ENCODE measurements at places on chromosomes 11 and 22.

DNA sequence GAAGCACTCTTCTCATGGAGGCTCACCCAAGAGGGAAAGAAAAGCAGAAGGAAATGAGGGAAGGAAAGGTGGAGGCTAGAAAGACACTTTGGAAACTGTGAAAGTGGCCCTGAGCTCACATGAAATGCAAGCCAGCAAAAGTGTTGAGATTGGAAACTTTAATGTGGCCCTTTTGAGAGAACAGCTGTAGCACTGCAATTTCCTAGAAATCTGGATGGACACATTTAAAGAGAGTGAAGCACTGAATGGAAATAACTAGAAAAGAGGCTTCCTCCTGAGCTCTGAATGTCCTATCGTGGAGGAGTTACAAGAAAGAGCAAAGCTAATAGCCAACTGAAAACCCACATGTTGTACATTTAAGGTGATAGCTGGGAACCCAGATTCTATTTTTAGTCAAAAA, 56.0 kb downstream of the LIF start:
- no peak for DNase-seq

GRCh38 chr11:126129727-126130671, 67.3 kb upstream of the CDON start:
- DNase-seq, result peak; percentile 86

DNA sequence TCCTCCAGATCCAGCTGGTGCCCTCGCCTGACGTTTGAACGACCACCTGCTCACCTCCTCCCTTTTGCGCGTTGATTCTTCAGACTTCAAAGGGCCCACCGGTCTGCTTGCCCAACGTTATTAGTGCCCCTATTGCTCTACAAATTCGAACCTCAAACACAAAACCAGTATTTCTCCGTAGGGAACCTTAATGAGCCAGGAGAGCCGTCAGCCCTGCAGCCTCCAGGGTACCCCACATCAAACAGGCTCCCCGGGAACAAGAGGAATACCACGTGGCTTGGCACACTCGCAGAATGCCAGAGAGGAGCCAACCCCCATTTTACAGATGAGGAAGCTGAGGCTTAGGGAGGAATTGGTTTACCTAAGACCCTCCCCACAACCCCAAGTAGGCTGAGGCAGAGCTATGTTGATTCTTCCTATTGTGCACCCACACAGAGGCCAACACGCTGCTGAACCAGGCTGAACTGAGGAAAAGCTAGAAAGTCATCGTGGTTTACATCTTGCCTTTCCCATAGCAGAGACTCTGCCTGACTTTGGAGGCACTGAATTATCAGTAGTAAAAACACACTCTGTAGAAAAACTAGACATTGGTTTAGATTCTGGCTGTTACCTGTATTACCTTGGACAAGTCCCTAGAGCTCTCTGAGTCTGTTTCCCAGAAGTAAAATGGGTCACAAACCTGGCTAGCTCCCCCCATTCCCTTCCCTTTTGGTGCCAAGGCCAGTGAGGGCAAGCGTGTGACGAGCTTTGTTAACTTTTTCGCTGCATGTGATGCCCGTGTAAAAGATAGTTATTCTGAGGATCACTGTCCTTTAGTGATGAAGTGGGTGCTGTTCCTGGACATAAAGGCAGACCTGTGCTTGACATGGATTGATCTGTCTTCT, 764 bp downstream of the TKFC start:
- DNase-seq, result no peak

- no peak for DNase-seq
Observed at GRCh38 chr22:46289244-46289891, 7.3 kb upstream of the GTSE1 start.

GRCh38 chr11:32706985-32707741, 87.3 kb downstream of the CCDC73 start:
- DNase-seq, result peak; percentile 75

GRCh38 chr22:47050401-47051051, 288.1 kb downstream of the TBC1D22A start:
- DNase-seq, result no peak

- DNase-seq, result no peak
Observed at GRCh38 chr11:64746486-64746885, 2.5 kb upstream of the RASGRP2 start.

DNA sequence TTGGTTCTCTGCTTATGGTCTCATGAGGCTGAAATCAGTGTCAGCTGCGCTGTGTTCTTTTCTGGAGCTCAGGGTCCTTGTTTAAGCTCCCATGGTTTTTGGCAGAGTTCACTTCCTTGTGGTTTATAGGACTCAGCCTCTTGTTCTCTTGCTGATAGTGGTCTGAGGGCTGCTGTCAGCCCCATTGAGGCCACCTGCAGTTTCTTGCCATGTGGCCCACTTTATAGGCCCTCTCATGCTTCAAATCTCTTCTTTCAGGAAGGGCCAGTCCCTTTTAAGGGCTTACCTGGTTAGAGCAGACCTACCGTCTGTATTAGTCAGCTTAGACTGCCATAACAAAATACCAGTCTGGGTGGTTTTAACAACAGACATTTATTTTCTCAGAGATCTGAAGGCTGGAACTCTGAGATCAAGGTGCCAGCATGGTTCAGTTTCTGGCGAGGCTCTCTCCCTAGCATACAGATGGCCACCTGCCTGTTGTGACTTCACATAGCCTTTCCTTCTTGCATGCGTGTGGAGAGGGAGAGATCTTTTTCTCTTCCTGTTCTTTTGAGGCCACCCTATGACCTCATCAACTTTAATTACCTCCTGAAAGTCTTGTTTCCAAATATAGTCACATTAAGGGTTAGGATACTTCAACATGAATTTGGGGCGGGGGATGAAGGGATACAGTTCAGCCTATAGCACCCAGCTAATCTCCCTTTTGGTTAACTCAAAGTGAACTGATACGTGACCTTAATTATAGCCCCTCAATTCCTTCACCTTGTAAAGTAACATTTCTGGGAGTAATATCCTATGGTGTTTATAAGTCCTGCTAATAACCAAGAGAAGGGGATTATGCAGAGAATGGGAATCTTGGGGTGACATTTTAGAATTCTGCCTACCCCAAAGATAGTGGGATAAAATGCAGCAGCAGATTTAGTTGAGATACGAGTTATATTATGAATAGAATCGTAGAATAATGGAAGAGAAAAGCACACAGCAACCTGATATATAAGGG, 131.8 kb downstream of the UVRAG start:
- DNase-seq, result peak; percentile 36

DNA sequence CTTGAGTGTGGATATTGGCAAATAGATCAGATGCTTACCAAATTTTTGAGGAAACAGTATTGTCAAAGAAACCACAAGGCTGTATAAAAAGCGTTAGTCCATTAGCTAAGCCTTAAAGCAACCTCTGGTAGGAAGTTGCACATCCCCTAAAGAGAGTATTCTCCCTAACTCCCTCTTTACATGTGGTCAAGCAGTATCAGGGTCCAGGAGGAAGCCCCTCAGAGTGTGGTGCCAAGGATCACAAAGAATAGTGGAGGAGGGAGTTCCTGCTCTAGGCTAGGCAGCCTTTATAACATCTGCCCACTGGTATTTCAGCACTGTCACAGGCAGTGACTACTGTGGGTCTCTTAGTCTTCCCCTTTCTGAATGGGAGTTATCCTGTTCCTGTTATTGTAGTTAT, 18.8 kb upstream of the AMPD3 start:
- no peak for DNase-seq

DNA sequence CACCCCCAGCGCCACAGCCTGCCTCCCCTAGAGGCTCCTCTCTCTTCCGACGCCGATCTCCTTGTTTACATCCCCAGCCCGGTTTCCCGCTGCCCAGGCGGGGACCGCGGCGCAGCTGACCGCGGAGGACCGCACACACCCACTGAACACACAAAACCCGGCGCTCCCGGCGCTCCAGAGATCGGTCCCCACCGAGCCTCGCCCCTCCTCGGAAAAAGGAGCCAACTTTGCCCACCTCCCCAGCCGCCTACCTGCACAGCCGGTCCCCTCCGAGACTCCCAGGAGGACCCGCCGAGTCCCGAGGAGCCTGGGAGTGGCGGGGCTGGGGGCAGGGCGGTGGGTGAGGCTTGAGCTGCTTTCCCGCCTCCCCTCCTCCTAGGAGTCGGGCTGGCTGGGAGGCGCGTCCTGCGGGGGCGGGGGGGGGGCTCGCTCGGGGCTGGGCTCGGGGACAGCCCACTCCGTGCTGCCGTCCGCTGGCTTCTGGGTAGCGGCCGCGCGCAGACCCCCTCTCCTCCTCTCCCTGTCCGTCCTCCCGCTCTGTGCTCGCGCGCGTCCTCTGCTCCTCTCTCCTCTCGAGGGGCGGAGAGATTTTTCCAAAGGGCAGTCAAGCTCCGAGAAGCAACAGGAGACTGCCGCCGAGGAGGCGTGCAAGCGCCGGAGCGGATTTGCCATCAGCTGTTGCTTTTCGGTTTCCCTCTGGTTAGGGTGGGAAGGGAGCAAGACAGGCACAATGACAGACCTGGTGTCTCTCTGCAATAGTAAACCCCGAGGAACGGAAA, at the start of gene FXYD6:
FXYD6 (minus strand) TSS at position 318 of the 779 bp plus-strand sequence. CDS start 33,882 bp downstream, outside the sequence.
- peak; percentile 68 for DNase-seq

DNA sequence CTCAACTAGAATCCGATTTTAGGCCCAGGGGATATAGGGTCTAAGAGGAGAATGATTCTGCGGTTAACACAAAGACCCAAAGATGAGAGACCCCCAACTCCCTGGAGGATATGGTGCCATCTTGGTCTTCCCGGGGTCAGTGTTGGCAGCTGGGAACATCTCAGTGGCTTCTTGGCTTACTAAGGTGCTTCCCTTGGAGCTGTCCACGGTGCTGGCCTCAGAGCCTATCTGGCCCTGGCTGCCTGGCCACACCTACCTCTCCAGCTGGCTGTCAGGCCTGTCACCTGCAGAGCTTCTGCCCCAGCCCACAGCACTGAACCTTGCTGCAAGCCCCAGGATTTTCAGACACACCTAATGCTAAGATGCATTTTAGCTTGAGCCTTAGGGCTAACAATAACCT, 70.7 kb upstream of the THY1 start:
- DNase-seq, result peak; percentile 51

DNA sequence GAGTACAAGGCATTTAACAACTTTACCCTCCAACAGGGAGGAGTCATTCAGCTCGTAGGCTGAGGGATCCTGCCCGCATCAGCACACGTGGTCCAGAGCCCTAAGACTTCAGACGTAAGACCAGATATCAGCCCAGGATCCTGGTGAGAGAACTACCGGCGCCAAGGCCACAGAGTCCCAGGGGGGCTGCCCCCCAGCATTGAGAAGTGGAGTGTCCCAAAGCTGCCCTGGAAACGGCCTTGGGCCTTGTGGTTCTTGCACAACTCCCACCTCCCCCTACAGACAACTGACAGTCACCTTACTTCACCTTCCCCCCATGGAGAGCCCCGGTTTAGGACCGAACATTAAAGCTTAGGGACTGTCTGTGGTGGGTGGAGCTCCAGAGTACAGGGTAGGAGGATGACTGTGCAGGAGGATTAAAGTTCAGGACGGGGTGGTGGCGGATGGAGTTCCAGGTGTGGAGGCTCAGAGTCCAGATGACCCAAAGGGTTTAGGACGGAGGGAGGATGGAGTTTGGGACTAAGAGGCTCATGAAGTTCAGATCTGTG, 1.0 kb downstream of the C11orf91 start:
- DNase-seq, result no peak

DNA sequence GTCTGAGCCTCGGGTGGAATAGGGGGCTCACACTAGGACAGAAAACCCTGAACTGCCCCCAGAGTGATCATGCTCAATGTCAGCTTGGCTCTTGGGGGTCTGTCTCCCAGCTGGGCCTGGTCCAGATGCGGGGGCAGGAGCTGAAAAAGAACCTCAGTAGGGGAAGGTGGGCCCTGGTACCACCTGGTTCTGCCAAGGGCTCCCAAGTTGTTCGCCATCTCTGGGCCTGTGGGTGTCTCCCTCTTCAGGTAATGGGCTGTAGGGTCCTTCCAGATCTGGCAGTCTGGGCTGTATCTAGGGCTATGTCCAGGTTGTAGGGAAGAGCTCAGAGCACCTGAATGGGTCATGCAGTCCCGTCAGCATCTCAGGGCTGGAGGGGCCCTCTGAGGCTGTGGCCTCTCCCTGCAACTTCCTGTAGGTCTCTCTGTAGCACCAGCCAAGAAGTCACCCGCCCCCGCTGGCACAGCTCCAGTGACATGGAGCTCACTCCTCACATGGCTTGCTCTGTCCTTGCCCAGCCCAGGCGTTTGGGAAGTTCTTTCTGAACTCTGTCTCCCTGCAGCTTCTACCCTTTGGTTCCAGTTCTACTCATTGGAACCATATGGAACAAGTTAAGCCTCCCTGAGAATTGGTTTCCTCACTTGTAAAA, 33.0 kb upstream of the SOX10 start:
- peak; percentile 10 for DNase-seq

GRCh38 chr11:74637700-74638099, 45.3 kb downstream of the POLD3 start:
- no peak for DNase-seq

DNA sequence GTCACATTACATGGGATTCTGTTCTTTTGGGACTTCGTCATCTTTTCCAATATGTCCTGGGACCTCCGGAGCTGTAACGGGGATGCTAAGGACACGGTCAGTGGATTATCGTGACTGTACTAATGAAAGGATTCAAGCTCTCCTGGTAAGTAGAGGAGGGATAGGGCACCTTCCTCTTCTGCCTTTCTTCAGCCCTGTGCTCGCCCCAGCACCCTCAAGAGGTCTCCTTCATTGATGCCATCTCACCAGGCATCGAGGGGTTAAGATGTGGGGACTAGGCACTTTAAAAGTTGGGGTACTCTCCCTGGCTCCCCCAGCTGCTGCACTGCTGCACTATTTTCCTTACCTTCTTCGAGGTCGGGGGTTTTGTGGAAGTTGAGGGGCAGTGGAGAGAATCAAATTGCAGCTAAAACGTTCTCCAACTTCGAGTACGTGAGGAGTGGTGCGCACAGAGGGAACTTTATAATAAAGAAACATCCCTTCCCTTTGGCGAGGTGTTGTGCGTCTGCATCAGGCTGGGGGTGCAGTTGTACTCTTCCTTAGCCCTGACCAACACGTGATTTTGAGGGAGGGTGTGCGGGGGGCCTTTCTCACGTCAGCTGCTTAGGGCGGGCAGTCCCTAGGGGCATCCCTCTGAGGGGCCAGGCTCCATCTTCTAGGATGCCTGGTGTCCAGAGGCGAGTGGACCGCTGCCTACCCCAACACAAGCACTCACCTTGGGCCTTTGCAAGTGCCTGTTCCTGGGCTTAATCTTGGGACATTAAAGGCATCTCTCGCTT, 96.1 kb downstream of the GRAMD1B start:
- DNase-seq, result no peak

DNA sequence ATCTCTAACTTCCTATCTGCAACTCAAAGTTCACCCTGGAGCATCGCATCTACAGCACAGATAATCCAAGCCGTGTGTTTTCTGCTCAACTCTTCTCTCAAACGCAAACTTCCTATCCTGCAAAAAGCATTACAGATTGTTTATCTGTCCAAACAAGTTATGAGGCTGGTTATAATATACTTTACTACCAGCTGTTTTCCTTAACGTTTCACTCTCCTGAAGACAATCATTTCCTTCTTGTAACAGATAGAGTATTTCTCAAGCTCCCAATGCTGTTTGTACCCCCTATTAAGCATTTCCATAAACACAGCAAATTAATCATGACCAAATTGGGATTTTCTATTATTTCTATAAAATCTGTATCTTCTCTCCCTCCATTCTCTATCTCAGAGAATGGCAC, 84.7 kb downstream of the SBF2 start:
- DNase-seq, result no peak

- no peak for DNase-seq
Observed at GRCh38 chr11:69148806-69149205, 6.9 kb upstream of the SMIM38 start.

- no peak for DNase-seq
Observed at GRCh38 chr22:44025171-44026065, 1.3 kb downstream of the PARVB start.

Measured in DMS53 (cell line).